Activated CD4-positive, alpha-beta memory T cell treated with anti-CD3 and anti-CD28 coated beads, Interleukin-2, amount 10 ng/mL, durations not matched to agents 7 days and 5 days (primary cell): ENCODE measurements at places on chromosomes 5 and 9. TPM values are rescaled to one million over a fixed set of nuclear protein-coding genes. Genes with fewer than 3 reads are reported as not detected.

DNA sequence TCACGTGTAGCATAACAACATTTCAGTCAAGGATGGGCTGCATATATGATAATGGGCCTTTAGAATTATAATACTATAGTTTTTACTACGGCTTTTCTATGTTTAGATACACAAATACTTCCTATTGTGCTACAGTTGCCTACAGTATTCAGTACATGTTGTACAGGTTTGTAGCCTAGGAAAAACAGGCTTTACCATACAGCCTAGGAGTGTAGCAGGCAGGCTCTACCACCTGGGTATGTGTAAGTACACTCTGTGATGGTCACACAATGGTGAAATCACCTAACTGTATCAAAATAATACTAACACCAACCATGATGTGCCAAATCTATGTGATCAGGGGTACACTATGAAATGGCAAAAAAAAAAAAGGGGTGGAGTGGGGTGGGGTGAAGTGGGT, 372.9 kb downstream of the ARL15 start:
- DNase-seq, result no peak

DNA sequence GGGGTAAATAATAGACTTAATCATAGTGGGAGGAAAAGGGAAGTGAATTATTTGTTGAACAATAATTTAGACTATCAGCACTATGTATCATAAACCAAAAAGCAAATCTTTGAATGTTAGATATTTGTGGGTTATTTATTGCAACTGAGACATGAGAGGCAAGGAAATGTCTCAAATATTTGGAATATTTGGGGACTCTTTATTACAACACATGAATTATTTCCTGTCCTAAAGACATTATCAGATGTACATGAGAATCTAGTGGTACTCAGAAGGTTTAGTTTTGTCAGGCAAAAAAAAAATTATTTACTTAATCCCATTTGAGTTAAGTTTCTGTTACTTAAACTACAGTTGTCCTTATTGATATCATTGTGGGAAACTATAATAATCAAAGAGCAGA, 91.1 kb downstream of the TLR4 start:
- no peak for DNase-seq

Gene CIZ1
- 112 TPM for total RNA-seq

Gene BTNL9
- not detected for total RNA-seq

GRCh38 chr5:34496701-34497469, 159.2 kb upstream of the RAI14 start:
- DNase-seq, result no peak

- no peak for DNase-seq
These were observed 5.7 kb downstream of the IL3 start for GRCh38 chr5:132065951-132066701.

DNA sequence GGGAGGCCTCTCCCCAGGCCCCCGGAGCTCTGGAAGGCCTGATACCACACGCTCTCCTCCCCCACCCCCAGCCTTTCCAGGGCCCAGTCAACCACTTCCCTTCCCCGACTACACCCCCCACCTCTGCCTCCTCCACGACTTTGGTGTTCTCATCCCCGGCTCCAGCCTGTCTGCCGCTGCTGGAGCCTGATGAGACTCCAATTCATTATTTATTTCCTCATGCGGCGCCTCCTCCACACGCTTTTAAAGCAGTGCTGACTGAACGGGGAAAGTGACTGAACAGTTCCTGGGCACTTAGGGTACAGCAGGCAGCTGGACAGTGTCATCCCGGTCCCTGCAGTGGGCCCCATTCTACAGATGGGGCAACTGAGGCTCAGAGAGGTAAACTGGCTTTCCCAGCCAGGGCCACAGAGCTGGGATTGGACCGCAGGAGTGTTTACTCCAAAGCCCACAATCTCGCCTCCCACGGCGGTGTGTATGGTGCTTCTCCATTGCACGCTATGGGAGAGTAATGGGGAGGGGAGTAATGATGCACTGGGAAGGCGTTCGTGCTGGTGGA, 15.9 kb upstream of the RPL26L1 start:
- no peak for DNase-seq

DNA sequence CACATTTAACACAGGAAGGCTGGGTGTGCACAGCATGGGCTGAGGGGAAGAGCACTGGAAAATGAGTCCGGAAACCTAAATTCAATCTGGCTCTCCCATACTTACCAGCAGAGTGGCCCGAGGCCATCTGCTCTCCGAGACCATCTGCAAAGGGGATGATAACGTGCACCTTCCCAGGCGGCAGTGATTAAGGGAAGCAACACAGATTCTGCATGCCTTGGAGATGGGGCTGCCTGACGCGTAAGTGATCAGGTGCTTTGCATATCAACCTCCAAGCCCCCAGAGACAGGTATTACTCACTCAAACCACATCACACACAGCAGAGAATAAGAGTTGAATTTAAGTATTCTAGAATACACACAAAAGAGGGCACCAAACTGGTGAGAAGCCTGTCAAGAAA, 9.1 kb downstream of the EPB41L4B start:
- DNase-seq, result no peak

DNA sequence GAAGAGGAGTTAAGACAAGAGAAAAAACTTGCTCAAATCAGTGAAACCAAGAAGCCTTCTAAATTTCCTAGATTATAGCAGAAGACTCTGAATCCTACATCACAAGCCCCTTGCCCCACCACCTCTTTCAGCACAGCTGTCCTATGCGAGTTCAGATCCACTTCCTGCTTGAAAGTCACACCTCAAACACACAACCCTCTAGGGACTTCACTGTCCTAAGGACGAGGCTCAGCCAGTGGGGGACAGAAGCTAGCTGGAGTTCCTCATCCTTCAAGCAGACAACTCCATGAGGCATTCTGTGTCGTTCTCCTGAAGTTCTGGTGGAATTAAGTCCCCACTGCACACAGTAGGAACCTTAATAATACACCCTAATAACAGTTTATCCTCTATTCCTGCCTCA, 44.3 kb downstream of the NRG2 start:
- no peak for DNase-seq

DNA sequence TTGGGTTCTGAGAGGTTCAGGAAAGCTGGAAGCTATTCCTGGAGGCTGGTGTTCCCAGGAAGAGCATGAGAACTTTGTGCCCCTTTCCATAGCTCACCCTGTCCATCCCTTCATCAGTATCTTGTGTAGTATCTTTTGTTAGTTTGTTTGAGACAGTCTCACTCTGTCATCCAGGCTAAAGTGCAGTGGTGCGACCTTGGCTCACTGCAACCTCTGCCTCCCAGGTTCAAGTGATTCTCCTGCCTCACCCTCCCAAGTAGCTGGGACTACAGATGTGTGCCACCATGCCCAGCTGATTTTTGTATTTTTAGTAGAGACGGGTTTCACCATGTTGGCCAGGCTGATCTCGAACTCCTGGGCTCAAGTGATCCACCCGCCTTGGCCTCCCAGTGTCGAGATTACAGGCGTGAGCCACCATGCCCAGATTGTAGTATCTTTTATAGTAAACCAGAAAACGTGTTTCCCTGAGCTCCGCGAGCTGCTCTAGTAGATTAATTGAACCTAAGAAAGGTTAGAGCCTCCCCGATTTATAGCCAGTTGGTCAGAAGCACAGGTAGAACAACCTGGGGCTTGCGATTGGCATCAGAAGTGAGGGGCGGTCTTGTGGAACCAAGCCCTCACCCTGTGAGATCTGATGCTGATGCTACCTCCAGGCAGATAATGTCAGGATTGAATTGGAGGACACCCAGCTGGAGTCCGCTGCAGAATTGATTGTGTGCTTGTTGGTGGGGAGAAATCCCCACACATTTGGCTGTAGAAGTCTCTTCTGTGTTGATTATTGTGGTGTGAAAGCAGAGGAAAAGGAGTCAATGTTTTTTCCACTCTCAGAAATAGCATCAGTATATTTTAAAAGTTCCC, 32.3 kb downstream of the ATP6V0E1 start:
- no peak for DNase-seq

DNA sequence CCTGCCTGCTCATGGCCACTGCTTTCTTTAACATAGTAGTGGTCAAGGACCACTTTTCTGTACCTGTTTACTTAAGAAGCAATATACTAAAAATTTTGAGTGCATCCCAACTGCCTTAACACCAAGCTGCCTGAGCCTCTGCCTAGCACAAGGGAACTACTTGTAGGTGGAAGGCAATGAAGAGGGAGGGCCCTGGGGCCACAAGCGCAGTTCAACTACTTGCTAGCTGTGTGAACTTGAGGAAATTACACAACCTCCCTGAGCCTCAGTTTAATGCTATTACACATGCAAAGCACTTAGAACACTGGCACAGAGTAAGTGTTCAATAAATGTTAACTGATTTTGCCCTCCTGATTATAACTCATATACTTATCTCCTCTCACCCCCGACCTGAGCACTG, 6.3 kb downstream of the ARL15 start:
- no peak for DNase-seq

Gene SLC23A1
- total RNA-seq, result 1.0 TPM

GRCh38 chr9:96612105-96612965, 7.3 kb downstream of the CDC14B start:
- DNase-seq, result no peak

DNA sequence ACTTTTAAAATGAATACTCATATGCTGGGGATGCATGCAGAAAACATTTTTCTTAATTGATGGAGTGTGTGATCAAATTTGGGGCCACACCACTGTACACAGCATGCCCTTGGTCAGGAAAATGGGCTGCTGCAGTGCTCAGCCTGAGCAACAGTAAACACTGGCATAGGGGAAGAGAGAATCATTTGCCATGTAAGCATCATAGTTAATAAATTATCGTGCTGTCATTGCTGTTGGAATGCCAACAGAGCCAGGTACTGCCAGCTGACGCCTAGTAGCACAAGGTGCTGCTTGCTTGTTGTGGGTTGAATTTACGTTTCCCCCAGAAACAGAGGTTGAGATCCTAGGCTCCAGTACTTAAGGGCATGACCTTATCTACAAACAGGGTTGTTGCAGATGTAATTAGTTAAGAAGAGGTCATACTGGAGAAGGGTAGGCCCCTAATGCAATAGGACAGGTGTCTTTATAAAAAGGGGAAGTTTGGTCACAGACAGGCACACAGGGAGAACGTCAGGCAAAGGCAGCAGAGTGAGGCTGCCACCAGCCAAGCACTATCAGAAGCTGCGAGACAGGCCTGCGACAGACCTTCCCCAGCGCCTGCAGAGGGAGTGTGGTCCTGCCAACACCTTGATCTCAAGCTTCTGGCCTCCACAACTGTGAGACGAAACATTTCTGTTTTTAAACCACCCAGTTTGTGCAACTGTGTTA, 25.3 kb downstream of the DAP start:
- no peak for DNase-seq
